ENCODE measurements at places on chromosomes 12 and 14. TPM values are rescaled to one million over a fixed set of nuclear protein-coding genes. Genes with fewer than 3 reads are reported as not detected.

WNT1 gene
- not detected for total RNA-seq

MYH6 gene
- total RNA-seq, result not detected

RFLNA gene
- not detected for total RNA-seq

BTBD6 gene
- total RNA-seq, result 33.0 TPM

CLEC2D gene
- total RNA-seq, result 282 TPM

PXN gene
- total RNA-seq, result 54.0 TPM

SLC17A8 gene
- not detected for total RNA-seq

TAS2R43 gene
- total RNA-seq, result 0.78 TPM

DNA sequence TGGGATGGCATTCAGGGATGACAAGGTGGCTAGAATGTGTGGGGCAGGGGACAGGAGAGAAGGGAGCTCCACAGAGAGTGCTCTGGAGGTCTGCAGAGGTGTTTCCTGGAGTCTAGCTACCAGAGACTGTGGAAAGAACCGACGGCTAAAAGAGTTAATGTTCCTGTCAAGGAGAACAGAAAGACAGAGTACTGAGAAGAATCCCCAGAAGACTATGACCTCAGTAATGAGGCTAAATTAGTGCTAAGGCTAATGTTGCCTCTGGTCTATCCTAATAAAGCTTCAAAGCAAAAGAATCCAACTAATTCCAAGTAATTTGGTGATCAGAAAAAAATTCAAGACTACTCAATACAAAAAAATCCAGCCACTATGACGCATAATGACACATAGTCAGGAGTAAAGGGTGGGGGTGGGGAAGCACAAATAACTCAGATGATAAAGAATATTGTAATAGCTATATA lies 44.7 kb downstream of the FERMT2 start:
- DNase-seq, result no peak

GRCh38 chr12:22808860-22809259 lies 183.9 kb downstream of the ETNK1 start:
- no peak for DNase-seq

- no peak for DNase-seq
These were observed 18.7 kb downstream of the SSTR1 start for GRCh38 chr14:38226366-38226765.

Data from activated T-cell treated with anti-CD3 and anti-CD28 coated beads, Interleukin-2, amount 50 U/mL, for 4 hours (primary cell).